Coronary artery (tissue), 2 donors: ENCODE measurements at places on chromosomes 1 and 21.

- no peak for DNase-seq
Observed at GRCh38 chr1:46335081-46335480, 5.5 kb upstream of the NSUN4 start.

- no peak for DNase-seq
Observed at GRCh38 chr1:119081267-119081666, 59.2 kb downstream of the WARS2 start.

DNA sequence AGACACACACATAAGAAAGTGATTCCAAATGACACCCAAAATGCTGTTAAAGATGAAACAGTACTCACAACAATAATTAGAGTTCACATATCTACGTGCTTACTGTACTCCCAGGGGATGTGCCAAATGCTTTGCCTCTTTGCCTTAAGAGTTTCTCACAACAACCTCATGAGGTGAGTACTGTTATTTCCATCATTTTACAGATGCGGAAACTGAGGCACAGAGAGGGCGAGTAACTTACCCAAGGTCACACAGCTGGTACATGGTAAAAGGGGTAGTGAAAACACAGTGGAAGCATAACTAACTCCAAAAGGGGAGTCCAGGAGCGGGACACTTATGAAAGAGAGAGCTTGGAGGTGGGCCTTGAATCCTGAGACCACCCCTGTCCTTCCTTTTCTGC is 171.8 kb downstream of the ACTL8 start:
- no peak for DNase-seq

DNA sequence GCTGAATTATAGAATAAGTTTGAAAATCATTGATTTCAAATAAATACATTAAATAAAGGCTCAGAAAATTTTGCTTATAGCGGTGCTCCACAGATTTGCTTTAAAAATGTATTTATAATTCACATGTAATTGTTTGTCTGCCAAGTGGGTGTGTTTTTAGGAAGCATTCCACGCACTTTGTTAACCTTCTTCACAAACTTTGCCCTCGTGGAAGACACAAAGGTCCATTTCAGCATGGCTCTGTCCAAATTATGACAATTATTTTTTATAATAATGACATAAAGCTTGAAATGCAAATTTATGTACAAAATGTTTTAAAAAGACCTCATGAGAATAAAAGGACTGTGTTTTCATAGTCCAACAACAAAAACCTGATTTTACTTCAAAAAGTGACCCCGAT is 146.1 kb downstream of the GRIK1 start:
- no peak for DNase-seq

DNA sequence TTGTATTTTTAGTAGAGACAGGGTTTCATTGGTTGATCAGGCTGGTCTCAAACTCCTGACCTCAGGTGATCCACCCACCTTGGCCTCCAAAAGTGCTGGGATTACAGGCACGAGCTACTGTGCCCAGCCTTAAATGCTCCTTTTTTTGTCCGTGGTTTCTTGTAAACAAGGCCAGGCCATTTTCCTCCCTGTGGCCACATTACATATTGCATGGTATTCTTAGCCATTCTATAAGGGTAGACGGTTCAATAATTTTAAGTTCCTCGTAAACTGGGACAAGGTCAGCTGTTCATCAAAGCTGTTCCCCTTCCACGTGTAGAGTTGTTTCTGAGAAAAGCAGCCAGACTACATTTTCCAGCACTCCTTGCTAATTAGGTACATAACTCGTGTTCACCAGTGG is 10.3 kb upstream of the LUZP1 start:
- DNase-seq = no peak

DNA sequence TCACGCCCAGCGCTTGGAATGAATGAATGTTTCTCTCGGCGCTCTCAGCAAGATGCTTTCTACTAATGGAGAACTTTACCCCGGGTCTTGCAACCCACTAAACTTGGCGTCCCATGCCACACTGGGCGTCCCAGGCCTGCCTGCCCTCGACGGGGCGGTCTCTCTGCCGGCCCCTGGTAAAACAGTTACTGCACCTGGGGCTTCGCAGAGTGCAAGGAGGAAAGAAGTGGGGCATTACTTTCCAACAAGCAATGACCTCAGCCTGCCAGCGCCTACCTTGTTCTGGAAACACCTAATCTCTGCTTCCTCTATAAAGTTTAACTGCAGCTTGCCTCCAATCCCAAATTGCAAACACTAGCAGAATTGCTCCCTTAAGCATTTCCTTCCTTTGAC is 27.8 kb upstream of the NFIA start:
- DNase-seq = no peak

GRCh38 chr1:236522937-236523703 is 662 bp upstream of the LGALS8 start:
- no peak for DNase-seq

GRCh38 chr1:152415454-152416227 is 1.6 kb upstream of the CRNN start:
- no peak for DNase-seq

- DNase-seq = no peak
Observed at GRCh38 chr1:58627221-58627620, 50.2 kb upstream of the TACSTD2 start.

DNA sequence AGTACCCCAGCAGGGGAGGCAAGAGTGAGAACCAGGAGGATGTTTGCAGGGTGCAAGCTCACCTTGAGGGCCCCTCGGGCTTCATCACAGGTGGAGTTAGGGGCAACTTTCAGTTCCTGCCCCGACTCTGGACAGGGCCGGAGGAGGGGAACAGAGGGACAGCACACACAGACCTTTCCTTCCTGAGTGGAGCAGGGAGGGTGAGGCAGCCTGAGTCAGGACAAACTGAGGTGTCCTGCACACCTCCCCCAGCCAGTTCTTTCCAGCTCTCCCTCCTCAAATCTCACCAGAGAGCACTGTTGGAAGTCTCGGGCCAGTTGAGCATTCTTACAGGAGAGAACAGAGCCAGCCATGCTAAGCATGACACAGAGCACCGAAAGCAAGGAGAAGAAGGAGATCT is 1.5 kb downstream of the ENTREP3 start:
- DNase-seq = no peak

DNA sequence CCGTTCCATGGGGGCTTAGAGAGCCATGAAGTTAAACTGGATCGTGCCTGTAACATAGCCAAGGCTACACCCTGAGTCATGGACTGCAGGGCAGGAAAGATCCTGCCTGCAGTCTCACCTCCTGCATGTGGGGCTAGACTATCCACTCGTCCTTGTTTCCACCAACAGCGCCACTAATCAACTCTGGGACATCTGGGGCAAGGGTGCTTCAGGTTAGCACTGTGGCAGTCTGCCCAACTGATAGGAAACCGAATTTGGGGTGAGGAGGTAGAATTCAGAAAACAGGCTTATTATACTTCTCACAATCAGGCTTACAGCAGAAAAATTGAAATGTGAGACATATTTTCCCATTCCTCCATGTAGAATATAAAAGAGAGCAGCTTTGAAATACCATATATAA is 85.2 kb upstream of the ADAM30 start:
- no peak for DNase-seq

- DNase-seq = peak; percentile 90
Observed at GRCh38 chr1:228166170-228166936, 749 bp downstream of the IBA57 start.

DNA sequence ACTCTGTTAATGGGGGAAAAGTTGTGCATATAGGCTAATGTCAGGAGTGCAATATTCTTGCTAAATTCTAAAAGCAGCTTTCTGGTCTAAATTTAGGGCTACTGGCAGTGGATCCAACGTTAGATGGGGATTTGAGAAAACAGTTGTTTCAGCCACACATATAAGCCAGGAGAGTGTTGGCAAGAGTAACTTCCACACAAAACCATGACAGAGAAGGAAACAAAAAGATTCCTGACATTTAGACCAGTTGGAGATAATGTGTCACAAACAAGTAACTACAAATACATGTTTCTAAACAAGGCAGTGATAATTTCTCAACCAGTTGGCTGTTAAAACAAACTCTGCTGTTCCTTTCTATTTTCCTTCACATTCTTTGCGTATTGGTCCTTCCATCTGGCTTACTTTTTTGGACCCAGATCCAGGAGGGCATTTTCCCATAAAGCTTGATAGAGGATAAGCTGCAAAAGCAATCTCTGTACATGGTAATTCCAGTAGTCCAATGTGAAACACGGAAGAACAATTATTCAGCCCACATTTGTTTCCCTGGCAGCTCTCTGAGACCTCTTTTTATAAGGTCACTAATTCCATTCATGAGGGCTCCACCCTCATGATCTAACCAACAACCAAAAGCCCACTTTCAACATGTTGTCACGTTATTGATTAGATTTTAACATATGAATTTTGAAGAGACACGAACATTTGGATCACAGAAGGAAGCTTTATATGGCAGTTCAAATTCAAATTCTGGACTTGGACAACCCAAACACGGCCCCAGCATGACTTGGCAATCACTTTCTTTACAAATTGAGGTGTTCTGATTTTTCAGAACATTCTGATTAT is 1888.6 kb downstream of the MRPL39 start:
- DNase-seq = no peak

- peak; percentile 46 for DNase-seq
Observed at GRCh38 chr1:29964718-29965533, 728.6 kb downstream of the PTPRU start.

GRCh38 chr21:41745971-41746743 is 20.7 kb downstream of the RIPK4 start:
- no peak for DNase-seq

- DNase-seq = no peak
Observed at GRCh38 chr1:208335371-208336136, 91.4 kb upstream of the PLXNA2 start.

GRCh38 chr21:36386031-36386642 is 945 bp downstream of the CHAF1B start:
- no peak for DNase-seq

DNA sequence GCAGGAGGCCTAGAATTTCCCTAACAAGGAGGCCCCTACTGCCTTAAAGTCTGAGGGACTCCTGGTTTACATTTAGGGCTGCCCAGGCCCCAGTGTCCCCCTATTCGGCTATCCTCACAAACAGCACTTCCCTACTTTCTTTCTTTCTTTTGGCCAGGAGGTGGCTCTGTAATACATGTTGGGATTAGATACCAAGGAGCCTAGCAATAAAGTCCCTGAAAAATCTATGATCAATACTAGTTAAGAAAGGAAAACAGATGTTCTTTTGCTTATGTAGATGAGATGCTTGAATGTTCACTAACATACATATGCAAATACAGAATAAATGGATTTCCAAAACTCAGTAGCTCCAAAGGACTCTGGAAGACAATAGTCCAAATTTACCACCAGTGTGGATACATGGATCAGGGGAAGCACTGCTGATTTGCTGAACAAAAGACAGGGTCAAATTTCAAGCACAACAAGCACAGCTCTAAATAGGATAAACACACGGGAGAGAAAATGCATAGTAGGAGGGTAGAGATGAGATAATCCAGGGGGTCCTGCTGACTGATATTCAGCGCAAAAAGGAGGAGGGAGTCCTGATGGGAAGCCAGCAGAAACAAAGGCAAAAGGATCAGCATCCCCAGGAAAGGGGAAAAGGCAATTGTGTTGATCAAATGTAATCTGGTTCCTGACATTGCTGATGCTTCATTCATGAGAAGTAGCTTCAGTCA is 240.0 kb downstream of the NUF2 start:
- no peak for DNase-seq

DNA sequence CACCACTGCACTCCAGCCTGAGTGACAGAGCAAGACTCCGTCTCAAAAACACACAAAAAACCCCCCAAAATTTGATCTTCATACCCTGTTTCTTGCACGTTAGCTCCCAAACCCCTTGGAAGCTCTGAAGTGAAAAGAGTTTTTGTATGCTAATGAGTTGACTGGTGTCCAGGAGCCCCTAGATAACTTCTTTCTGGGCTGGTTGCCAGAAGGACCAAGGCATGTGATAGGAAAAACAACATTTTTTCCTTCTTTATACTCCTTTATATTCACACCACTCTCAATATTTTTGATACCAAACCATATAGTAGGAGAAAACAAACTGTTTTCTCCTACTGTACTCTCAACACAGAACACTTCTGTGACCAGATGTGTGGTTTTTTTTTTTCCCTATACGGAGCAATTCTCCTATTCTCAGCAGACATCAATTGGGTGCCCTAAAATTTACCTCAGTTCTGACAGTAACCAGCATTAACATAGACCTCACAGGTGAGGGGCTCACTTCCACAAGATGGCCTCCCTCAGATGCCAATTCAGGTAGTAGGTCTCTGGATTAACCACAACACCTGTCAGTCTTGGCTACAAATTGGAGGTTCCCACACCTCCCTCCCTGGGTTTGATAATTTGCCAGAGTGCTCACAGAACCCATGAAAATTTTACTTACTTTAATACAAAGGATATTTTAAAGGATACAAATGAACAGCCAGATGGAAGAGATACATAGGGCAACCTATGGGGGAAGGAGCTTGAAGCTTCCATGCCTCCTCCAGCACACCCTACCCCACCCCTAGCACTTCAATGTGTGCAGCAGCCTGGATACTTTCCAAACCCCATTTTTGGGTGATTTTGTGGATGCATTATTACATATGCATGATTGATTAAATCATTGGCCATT is 25.6 kb downstream of the ZYG11B start:
- no peak for DNase-seq

- DNase-seq = no peak
Observed at GRCh38 chr1:87167157-87167789, 161.4 kb upstream of the LMO4 start.

GRCh38 chr1:14597343-14598006 is 1.0 kb upstream of the KAZN start:
- no peak for DNase-seq

DNA sequence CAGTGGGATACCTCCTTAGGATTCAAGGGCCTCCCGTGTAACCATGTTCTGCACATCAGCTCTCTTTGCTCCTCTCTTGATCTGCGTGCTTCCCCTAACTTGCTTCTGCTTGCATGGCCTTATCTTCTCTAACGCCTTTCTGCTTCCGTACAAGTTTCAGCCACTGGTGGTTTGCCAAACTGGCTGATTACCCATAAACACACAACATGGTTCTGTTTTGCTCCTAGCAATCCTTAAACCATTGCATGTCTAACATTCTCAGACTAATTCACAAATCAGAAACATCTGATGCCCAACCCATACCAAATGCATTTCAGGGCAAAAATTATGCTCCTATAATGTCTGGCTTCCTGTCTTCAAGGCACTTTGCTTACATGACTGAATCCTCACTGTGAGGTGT is 166.4 kb downstream of the PBX1 start:
- DNase-seq = no peak

DNA sequence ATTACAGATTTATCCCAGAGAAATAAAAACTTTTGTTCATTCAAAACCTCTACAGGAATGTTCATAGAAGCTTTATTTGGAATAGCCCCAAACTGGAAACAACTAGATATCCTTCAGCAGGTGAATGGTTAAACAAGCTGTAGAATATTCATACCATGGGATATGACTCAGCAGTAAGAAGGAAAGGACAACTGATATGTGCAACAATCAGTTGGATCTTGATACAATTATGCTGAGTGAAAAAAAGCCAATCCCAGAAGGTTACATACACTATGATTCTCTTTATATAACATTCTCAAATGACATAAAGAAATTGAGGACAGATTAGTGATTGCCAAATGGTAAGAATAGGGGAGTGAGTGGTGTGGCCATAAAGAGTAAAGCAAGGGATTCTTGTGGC is 376.7 kb downstream of the S1PR1 start:
- DNase-seq = no peak
